GM23248 (cell line): ENCODE measurements at places on chromosomes 11 and 22.

GRCh38 chr11:8615291-8616032, 21.4 kb upstream of the STK33 start:
- DNase-seq, result no peak

DNA sequence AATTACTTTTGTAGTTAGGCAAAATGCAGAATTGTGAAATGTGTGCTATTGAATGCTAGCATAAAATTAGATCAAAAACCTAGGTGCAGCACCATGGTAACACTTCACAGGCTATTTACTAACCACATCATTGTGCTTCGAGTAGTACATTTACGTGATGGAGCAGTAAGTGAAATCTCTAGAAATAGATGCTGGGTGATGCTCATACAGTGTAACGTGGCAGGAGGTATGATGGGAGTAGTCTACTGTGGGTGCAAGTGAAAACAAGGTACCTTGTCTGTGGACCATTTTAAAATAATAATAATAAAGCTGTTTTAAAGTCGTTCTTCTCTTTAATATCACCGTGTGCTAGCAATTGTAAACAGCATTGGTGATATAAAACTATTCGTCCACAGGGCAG, 132.3 kb downstream of the DYNC2H1 start:
- no peak for DNase-seq

- DNase-seq, result no peak
Measured at GRCh38 chr11:20025332-20025840, 134.9 kb downstream of the DBX1 start.

- DNase-seq, result no peak
Measured at GRCh38 chr11:12474871-12475270, 97.5 kb downstream of the PARVA start.

DNA sequence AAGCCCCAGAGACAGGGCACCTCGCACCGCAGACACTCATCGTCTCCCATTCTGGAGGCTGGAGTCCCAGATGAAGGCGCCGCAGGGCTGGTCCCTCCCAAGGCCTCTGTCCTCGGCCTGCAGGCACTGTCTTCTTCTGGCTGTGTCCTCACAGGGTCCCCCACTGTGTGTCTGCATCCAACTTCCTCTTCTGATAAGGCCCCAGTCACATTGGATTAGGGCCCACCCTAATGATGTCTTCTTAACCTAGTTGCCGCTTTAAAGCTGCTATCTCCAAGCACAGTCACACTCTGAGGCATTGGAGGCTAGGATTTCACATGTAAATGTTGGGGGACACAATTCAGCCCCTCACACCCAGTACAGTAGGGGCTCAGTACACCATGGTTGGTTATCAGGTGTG, 48.9 kb downstream of the DHCR7 start:
- DNase-seq, result no peak

GRCh38 chr22:44758344-44758973, 6.1 kb downstream of the ARHGAP8 start:
- peak; percentile 54 for DNase-seq

- DNase-seq, result peak; percentile 57
Measured at GRCh38 chr11:316031-316701, 2.3 kb downstream of the IFITM1 start.

GRCh38 chr22:47376901-47377505, 614.6 kb downstream of the TBC1D22A start:
- no peak for DNase-seq

DNA sequence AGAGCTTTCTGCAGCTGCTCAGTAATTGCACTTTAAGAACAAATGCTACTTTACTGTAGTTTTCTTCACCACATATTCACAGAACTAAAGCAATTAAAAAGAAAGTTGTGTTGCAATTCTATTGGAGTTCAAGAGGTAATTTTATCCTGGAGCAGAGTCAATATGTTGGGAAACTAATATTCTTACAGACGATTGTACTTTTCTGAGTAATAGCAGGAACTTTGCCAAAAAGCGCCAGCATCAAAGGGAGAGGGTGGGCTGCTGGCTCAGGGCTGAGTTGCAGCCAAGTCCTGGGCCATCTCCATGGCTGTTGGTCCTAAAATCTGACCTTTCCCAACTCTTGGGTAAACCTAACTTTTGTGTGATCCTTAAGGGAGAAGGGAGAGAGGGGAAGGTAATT, 73.6 kb upstream of the MYO18B start:
- DNase-seq, result peak; percentile 44

GRCh38 chr11:88631497-88631896, 294.0 kb upstream of the CTSC start:
- peak; percentile 48 for DNase-seq

- peak; percentile 39 for DNase-seq
Measured at GRCh38 chr11:119742263-119742861, 13.4 kb upstream of the NECTIN1 start.

DNA sequence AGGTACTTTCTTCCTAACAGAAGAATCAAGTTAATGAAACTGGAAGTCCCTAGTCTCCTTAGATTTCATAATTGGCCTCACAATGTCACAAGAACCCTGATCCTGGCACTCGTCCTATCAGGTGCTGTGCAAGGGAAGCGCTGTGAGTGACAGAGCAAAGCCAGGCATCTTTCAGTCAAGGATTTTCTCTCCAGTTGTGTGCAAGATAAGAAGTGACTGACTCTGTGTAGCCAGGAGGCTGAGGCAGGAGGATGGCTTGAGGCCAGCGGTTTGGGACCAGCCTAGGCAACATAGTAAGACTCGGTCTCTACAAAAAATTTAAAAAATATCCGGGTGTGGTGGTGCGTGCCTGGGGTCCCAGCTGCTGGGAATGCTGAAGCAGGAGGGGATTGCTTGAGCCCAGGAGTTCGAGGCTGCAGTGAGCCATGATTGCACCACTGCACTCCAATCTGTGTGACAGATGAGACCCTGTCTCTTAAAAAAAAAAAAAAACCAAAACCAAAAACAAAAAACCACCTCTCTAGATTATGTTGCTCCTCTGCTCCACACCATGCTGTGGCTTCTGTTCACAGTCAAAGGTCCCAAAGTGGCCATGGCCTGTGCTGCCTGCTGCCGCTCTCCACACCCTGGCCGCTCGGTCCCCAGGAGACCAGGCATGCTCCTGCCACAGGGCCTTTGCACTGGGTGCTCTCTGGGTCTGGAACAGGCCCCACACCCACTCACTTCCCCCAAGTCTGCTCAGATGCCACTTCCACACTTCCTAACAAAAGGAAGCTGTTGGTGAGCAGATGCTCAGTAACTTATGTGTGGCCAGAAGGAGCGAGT, 54.2 kb upstream of the CLDN5 start:
- DNase-seq, result no peak

GRCh38 chr22:19629720-19630419, 84.4 kb upstream of the SEPTIN5 start:
- DNase-seq, result peak; percentile 82

GRCh38 chr11:125167954-125168835, 3.6 kb downstream of the PKNOX2 start:
- DNase-seq, result peak; percentile 41

GRCh38 chr22:39893526-39893925, at the start of gene ENTHD1:
ENTHD1 (minus strand) TSS chr22:39893760; CDS start chr22:39887748, 6,012 bp downstream.
- DNase-seq, result no peak

DNA sequence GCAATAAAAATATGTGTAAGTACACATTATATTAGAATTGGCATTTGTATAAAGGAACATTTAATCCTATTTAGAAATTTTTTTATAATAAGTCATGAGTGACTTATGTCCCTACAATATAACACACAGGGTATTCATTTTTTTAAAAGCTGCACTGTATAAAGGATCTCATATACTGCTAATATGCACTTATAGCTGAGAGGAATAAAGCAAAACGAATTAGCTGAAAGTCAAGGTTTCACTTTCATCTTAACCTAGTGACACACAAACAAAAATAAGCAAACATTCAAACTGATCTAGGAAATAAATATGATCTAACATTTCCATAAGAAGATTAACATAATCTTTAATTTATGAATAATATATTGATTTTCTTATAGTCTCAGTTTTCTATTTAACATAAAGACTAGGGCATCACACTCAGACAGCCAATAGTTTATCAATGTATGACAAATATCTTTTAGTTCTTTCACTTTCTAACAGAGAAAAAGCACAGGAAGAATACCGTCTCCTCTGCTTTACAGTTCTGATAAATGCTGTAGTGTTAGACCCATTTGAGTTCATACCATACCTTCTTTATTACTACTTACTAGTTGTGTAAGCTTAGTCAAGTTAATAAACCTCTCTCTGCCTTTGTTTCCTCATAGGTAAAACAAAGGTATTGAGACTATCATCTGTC, 42.9 kb downstream of the DCDC1 start:
- no peak for DNase-seq

DNA sequence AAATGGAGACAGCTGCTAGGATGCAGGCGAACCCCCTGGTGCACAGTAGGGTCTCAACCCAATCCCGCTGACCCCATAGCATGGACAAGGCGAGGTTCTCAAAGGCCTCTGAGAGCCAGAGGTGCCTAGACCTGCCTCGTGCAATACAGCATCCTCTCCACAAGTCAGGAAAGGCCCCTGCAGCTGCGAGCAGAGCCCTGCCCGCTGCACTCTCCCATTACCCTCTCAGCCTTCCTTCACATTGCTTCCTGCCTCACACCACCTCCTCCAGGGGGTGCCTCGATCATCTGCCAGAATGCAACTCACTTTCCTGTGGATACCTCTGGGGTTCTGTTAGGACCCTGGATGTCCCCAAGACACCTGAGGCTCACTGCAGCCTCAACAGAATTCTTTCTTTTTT, 42.8 kb upstream of the TCF20 start:
- DNase-seq, result no peak

DNA sequence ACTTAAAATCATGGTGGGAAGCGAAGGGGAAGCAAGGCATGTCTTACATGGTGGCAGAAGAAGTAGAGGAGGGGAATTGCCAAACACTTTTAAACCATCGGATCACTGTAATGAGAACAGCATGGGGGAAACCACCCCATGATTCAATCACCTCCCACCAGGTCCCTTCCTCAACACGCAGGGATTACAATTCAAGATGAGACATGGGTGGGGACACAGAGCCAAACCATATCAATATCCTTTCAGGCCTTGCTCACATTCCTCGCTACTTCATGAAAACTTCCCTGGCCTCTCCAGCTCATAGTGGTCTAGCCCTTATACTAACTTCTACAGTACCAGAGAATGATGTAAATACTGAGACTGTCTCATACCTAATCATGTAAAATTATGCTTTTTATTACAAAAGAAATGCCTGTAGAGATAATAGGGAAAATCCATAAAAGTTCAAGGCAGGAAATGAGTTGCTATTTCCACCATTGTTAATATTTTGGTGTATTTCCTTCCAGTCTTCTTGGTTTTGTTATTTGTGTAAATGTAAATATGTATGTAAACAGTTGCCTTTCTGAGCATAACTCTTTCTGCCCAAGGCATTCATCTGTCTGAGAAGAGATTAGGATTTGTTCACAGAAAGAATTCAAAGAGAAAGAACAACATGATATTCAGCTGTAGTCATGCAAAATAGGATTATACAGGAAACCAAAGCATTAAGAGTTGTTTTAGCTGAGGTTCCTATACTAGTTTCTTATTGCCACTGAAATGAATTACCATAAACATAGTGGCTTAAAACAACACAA, 104.3 kb upstream of the LDLRAD3 start:
- DNase-seq, result no peak

DNA sequence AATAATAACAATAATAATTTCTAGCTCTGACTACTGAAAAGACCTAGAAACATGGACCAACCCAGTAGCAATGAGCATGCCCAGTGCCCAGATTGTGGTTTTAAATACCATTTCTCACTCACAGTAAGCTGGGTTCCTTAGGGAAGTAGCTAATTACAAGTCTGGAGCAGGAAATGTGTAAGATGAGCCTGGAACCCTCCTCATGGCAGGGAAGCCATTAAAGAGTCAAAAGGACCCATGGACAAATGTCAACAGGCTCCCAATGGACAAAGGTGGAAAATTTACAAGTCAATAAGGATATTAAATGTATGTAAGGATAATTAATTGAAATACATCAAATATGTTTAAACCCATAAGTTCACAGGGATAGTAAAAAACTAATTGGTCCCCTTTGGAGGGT, 10.6 kb upstream of the CSNK2A3 start:
- DNase-seq, result no peak

GRCh38 chr11:33452836-33453624, 195.8 kb downstream of the HIPK3 start:
- peak; percentile 96 for DNase-seq

GRCh38 chr11:11381471-11382105, 28.5 kb upstream of the CSNK2A3 start:
- DNase-seq, result no peak

DNA sequence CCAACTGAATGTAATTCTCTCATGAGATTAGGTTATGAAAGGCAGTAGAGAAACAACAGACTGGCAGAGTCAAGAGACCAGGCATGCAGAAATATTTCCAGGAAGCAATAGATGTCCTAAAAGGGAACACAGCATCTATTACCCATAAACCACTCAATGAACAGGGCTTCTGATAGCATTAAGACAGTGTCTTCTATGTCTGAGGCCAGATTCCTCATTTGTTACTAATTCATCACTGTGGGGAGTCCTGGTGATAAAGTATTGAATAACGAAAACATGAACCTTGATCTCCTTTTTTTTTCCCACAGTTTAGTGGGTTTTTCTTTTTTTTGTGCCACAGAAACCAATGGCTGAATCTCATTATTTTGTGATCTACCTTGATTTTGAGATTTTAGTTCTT, 339.0 kb downstream of the METTL15 start:
- DNase-seq, result peak; percentile 44

DNA sequence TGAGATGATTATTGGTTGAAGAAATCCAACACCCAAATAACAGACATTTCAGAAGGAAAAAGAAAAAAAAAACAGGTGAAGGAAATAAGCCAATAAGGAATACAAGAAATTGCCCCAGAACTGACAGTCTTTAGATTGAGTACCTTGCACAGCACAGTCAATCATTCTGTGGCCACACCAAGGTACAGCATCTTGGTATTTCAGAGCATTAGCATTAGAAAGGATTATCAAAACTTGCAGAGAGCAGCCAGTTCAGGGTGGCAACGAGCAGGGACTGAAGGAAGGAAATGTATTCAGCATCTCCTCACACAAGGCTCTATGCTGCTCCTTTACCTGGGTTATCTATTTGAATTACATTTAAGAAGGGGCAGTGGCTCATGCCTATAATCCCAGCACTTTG, 2.1 kb downstream of the ADA2 start:
- no peak for DNase-seq
